ENCODE measurements at places on chromosomes 16 and 17.

GRCh38 chr17:42891539-42892152 lies 9.0 kb upstream of the G6PC1 start:
- DNase-seq = peak; percentile 11

DNA sequence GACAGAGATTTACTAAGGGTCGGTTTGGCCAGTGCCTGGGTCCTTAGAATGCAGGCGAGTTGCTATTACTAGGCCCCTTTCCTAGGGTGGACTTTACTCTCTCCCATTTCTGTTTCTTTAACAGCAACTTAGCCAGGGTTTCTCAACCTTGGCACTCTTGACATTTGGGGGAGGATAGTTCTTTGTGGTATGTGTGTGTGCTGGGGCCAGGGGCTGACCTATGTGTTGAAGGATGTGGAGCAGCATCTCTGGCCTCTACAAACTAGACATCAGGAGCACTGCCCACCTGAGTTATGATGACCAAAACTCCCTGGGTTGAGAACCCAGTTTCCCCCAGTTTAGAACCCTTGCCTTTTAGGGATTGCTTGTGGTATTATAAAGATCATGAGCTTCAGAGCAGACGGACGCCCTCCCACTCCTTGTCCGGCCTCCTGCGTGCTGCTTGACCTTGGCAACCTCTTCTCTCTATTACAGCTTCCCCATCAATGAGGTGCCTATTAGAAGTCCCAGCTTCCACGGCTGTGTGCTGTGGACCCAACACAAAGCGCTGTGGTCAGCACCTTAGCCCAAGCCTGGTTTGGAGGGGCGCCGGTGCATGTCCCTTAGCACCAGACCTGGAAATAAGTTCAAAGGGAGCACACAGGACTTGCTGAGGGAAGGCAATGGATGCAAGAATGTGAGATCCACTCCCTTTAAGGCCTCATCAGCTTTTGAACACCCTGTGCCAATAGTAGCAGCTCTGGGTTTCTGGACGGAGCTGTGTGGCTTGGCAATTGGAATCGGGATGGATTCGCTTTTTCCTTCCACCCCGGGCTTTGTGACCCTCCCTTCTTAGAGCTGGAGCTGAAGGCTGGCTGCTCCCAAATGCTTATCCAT lies 239.2 kb upstream of the MAF start:
- DNase-seq = no peak

GRCh38 chr17:40320756-40321523 lies 12.0 kb downstream of the RARA start:
- DNase-seq = peak; percentile 90

DNA sequence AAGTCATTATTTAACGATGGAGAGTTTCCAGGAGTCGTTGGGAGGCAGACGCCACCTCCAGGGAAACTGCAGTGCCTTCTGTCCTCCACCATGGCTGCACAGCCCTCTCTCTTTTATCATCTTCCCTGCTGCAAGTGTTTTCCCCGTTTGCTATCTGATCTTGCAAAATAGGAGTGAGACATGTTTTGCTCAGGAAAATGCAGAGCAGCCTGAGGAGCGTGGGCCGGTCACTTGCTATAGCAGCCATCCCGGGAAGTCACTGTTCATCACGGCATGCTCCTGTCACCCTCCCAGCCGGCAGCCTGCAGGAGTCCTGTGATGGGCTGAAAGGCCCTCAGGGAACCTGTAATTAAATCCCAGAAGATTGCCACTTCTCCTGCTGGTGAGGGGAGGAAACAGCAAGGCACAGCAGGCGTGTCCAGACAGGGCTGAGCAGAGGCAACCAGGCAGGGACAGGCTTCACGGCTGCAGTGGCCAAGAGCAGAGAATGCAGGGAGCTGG lies 143.1 kb downstream of the GSG1L start:
- peak; percentile 91 for DNase-seq

DNA sequence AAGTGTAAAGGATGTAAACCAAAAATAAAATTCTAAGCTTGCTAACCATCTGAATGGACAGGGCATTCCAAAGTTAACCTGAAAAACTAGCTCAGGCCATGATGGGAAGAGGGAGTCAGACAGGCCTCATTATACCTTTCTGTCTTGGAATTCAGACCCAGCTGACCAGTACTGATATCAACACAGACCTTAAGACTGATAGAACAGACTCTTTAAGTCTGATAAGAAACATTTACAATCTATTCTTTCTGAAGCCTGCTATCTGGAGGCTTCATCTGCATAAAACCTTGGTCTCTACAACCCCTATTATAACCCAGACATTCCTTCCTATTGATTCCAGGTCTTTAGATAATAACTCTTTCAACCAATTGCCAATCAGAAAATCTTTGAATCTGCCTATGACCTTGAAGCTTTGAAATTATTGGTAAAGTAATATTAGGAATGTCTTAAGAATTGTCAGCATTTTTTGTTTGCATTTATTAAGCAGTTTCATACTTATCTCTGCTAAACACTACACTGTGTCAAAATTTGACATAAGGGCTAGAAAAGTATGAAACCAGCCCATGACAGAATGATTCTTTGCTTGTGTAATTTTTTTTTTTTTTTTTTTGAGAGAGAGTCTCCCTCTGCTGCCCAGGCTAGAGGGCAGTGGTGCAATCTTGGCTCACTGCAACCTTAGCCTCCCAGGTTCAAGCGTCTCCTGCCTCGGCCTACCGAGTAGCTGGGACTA lies 12.9 kb upstream of the PRSS54 start:
- no peak for DNase-seq
